ENCODE measurements at places on chromosomes 16 and 17.

DNA sequence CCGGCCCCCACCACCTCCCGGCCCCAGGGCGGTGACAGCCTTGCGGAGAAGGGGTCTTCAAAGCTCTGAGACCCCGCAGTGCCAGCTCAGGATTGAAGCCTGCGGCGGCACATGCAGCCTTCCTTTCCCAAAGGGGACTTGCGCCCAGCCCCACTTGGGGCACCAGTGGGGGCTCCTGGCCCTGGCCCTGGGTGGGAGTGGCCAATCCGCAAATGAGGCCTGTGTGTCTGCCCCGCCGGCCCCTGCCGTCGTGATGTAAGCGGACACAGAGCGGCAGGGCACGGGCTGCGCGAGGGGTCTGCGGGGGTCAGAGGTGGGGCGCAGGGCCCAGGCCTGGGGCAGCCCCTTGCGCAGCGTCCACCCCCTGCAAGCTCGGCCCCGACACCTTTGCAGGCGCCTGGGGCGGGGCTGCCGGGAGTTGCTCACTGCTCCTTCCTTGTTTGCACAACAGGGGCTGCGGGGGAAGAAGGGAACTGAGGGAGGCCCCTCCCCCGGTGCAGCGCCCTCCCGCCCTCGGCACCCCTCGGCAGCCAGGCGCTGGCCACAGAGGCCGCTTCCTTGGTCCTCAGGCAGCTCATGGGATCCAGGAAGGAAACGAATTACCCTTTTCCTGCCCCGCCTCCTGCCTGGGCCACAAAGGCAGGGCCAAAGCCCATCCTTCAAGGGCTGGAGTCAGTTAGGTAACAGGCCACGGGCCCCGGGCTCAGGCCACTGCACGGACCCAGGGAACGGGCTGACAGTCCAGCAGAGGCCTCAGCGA, 2.9 kb downstream of the SLC16A3 start:
- peak; percentile 89 for DNase-seq

GRCh38 chr16:75789237-75789636, 62.9 kb upstream of the CPHXL start:
- DNase-seq, result peak; percentile 8

DNA sequence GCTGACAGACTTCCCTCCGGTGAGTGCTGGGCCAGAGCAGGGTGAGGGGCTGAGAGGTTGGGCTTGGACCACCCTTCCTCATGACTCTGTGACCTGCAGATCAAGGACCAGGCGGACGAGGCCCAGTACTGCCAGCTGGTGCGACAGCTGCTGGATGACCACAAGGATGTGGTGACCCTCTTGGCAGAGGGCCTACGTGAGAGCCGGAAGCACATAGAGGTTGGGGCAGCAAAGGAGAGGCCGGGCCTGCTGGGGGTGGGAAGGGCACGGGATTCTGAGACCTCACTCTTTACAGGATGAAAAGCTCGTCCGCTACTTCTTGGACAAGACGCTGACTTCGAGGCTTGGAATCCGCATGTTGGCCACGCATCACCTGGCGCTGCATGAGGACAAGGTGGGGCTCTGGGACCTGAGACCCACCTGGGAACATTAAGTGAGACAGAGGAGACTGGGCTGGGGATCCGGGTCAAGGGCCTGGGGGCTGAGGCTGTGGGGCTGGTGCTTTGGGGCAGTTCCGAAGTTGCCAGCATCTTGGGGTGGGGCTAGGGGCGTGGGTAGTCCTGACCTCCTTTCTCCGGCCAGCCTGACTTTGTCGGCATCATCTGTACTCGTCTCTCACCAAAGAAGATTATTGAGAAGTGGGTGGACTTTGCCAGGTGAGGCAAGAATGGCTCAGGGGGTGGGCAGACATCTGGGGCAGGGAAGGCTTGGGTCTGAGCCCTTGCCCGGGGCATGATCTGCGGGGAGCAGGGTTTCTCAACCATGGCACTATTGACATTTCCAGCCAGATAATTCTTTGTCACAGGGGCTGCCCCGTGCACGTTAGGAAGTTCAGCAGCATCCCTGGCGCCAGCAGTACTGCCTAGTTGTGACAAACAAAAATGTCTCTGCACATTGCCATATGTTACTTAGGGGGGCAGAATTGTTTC, 2.2 kb downstream of the BCKDK start:
- no peak for DNase-seq

- DNase-seq, result no peak
Measured at GRCh38 chr17:29571883-29572681, 3.6 kb downstream of the TP53I13 start.

DNA sequence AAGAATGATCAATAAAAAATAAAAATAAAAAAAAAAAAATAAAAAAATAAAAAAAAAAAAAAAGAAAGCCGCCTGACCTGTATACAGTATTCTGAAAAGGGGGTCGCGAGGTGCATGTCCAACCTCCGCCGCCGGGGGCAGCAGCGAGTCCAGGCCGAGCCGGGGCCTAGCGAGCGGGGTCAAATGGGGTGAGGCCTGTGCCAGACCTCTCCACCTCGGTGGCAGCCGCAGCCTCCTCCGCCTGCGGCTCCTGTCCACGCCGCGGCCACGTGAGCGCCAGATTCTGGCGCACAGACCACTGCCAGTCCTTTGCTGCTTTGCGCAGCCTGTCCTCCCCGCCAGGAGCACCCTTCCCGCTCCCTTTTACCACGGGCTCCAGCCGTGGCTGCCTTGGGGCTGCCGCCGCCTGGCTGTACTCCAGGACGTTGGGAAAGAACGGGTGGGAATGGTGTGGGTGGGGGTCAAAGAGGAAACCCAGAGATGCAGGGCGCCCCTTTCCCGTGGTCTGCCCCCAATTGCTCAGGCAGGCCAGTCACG, 2.4 kb upstream of the BCKDK start:
- DNase-seq, result peak; percentile 92

GRCh38 chr17:39404542-39405378, 3.3 kb upstream of the FBXL20 start:
- DNase-seq, result no peak

GRCh38 chr17:58324409-58325288, 3.9 kb downstream of the TSPOAP1 start:
- peak; percentile 65 for DNase-seq

GRCh38 chr17:65041518-65041917, 15.0 kb downstream of the GNA13 start:
- DNase-seq, result no peak

- DNase-seq, result no peak
Measured at GRCh38 chr17:43839670-43840108, 6.7 kb upstream of the MPP3 start.

- DNase-seq, result no peak
Measured at GRCh38 chr17:77137111-77137510, 3.7 kb upstream of the SEC14L1 start.

GRCh38 chr17:47630614-47631013, 19.1 kb upstream of the KPNB1 start:
- DNase-seq, result no peak

DNA sequence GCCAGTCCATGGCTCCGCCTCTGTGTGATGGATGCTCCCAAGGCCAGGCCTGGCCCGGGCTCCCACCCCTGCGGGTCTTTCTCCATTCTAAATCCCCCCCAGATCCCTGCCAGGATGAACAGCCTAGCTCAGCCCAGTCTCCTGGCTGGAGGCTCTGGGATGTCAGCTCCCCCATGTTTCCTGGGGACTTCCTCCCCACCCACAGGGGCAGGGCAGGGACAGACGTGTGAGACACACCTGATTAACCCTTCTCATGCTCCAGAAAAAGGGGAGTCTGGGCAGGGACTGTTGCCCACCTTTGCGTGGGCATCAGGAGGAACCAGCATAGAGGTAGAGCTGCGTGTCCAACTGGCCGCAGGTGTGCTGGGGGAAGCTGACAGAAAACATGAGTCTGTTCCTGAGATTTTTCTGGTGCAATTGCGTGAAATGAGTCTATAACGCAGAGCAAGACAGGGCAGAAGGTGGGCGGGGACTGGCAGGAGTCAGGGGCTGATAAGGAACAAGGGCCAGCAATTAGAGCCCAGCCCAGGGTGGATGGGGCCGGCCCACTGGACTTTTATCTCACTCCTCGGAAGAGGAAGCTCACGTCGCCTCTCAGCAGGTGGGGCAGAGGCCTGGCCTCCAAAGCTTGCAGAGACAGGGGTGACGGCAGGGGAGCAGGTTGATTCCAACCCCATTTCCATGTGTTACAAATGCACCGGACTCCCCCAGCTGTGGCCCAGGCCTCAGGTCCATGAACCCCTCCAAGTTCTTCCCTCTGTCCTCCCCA, 238.2 kb downstream of the RBFOX3 start:
- DNase-seq, result no peak

- DNase-seq, result no peak
Measured at GRCh38 chr17:60602871-60603270, 2.9 kb downstream of the PPM1D start.

DNA sequence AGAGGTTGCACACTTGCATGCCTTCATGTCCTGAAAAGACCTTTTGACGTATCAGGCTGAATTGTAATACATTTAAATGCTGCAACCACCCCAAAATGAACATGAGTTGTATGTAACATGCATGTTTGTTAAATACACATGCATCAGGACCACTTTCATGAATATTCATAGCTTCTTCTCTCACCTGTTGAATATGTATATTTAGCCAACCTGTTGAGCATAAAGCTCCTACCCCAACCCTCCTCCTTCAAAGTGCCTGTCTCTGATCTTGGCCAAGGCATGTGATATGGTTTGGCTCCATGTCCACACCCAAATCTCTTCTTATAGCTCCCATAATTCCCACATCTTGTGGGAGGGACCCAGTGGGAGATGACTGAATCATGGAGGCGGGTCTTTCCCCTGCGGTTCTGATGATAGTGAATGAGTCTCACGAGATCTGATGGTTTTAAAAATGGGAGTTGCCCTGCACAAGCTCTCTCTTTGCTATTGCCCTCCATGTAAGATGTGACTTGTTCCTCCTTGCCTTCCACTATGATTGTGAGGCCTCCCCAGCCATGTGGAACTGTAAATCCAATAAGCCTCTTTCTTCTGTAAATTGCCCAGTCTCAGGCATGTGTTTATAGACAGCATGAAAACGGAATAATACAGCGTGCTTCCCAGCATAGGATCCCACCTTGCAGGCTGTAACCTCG, 3.8 kb upstream of the CRYM start:
- no peak for DNase-seq

GRCh38 chr17:28133562-28133970, 91.1 kb downstream of the NLK start:
- no peak for DNase-seq

DNA sequence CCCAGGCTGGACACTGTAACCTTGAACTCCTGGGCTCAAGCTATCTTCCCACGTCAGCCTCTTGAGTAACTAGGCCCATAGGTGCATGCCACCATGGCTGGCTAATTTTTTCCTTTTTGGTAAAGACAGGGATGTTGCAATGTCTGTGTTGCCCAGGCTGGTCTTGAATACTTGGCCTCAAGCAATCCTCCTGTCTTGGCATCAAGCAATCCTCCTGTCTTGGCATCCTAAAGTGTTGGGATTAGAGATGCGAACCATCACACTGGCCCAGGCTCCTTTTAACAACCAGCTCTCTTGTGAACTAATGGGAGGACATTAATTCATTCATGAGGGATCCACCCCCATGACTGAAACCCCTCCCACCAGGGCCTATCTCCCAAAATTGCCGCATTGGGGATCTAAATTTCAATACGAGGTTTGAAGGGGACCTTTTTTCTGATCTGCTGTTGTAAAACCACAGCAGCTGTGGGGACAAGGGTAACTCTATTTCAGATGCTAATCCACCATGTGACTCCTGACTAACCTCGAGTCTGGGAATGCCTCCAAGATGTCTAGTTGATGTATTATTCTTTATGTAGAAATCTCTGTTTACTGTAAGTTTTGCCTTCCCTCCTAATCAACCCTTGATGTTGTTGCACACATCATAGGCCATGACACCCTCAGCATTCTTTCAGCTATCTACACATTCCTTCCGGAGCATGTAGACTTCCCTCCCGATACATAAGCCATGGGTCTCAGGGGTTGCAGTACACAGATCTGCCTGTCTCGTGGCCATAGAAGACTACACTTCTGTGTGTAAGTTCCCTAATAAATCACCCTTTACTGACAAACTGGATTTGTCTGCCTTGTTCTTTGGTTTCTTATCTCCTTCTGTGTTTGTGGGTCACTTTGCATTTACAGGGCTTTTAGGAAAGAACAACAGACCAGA, 37.6 kb downstream of the RNF112 start:
- peak; percentile 46 for DNase-seq

DNA sequence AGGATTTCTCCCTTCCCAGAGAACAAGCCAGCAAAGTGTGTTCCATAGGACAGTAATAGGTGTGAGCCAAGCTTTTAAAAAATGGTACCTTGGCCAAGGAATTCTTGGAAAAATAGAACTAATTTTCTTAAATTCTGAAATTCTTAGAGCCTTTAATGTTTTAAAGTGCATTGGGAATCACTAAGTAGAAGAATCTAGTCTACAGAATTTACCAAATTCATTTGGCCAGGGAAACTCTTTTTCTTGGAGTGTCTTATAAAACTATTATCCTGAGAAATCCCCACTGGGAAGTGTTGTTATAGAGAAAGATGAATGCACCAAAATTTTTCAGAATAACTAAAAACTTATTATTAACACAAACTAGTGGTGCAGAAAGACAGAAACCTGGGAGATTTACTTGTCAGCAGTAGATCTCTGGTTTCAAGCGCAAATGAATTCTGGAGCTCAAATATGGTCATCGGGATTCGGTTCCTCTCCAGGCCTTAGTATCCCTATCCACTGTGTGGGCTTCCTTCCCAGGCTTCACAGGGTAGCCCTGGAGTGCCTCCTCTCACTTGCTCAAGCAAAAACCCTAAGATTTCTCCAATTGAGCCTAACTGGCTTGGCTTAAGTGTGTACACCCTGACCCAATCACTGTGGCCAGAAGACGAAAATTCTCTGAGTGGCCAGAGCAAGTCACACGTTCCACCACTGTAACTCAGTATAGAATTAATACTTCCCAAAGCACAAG, 217.8 kb downstream of the CHD9NB start:
- DNase-seq, result no peak

- no peak for DNase-seq
Measured at GRCh38 chr17:72206376-72206775, 85.6 kb downstream of the SOX9 start.

DNA sequence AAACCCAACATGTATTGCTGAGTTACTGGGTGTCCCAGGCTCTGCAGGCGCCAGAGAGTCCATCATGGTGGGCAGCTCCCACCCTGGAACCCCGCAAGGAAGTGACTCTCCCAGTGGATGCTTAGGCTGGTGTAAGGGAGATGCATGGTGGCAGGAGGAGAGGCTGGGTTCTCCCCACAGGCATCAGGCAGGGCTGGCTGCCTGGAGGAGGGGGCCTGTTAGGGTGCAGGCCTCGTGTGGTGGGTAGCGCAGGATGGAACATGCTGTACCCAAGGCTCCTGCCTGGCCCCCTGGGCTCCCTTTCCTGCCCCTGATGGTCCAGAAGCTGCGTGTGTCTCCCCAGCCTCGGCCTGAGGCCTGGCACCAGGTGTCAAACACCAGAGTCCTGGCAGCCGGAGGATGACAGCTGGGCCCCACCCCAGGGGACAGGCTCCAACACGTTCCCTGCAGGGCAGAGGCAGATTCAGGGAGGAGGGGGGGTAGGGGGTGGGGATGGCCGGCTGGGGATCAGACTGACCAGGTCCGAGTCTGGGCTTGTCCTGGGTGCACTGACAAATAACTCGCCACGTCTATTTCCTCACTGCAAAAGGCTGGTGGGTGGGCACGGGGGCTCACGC, 40.2 kb upstream of the CIBAR2 start:
- DNase-seq, result no peak

- DNase-seq, result peak; percentile 79
Measured at GRCh38 chr17:62703776-62704380, 76.4 kb downstream of the MRC2 start.
